Right ventricle myocardium inferior (tissue), 1 donor: ENCODE measurements at places on chromosomes 3 and 15. TPM values are rescaled to one million over a fixed set of nuclear protein-coding genes. Genes with fewer than 3 reads are reported as not detected.

The MASP1 gene
- total RNA-seq, result 129 TPM

The CLSTN2 gene
- total RNA-seq, result 8.4 TPM

The FGF7 gene
- total RNA-seq, result 44.6 TPM

The NEK10 gene
- 9.8 TPM for total RNA-seq

The ADIPOQ gene
- 19.3 TPM for total RNA-seq

The C3orf18 gene
- 48.4 TPM for total RNA-seq

The GREM1 gene
- not detected for total RNA-seq
